Right forelimb (tissue), 1 donor: ENCODE measurements at places on chromosomes 4 and X.

DNA sequence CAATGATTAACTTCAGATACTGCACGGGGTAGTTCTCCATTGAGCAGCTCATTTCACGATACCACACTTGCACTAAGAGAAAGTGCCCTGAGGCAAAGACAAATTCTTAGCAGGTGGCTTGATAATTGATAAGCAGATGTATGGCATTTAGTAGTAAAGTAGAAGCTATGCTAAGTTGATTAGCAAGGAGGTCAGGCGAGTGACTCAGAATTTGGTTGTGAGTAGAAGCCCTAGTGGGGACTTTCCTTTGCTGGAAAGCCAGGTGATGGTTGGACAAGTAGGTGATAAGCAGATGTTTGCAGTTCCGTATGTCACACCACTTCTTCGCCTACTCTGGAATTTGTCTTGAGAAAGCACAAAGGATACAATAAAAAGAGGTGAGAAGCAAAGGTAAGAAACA, 58.7 kb downstream of the TLL1 start:
- DNase-seq, result no peak

- no peak for DNase-seq
Observed at GRCh38 chr4:150849016-150849415, 166.1 kb downstream of the LRBA start.

- no peak for DNase-seq
Observed at GRCh38 chr4:88910101-88910500, 146.9 kb downstream of the FAM13A start.

DNA sequence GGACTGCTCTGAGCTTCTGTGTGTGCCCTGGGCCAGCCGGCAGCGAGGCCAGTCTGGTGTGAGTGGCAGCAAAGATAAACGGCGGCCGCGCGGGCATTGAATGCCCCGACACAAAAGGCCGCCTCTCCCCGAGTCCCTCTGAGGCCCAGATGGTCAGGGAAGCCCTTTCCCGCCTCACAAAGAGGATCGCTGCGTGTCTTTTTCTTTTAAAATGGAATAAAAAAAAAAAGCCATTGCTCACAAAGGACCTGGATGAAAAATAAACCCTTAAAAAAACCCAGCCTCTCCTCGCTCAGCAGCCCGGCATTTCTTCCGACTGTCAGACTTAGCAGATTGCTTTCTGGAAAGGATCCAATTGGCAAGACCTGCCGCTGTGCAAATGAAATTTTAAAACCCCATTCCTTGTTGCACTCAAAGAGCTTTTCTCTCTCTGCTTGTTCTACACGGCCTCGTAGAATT, 578.7 kb downstream of the BCOR start:
- DNase-seq, result no peak

DNA sequence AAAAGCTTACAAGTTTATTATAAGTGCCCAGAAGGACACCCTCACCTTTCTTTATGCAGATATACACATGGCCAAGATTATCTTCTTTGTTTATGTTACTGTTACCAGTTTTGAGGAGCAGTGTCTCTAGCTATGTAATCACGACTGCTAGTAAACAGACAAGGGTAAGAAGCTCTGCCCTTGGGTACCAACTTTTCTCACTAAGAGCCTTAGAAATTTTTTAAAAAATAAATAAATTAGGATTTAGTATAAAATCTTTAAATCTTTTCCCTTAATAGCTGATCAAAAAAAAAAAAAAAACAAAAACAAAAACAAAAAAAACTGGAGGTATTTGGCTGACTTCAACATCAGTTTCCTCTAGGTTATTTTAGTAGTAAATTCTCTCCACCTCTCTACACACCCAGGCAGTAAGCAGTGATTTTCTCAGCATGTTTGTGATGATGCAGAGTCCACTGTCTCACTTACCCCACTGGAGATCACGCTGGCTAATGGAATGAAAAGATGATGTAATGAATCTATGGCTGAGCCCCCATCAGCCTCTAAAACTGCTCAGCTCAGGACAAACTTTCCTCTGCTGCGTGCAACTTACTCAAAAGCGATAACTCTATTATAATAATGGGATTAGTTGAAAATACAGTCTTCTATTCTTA, 125.9 kb downstream of the FRYL start:
- no peak for DNase-seq

DNA sequence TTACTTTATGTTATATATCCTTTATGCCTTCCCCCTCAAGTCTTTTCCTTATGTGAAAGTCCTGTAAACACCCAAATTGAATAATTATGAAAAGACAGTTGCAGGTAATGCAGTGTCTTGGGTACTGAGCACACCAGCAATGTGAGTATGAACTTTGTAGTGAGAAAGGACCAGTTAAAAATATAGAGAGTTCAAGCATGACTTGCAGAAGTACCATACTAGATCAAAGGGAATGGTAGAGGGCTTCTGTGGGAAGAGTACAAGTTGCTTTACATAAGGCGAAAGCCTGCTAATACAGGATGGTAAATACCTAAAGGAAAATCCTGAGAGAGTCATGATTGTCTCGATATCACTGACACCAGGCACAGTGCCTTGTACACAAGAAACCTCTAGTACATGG, 25.7 kb downstream of the KIAA0232 start:
- DNase-seq, result no peak

DNA sequence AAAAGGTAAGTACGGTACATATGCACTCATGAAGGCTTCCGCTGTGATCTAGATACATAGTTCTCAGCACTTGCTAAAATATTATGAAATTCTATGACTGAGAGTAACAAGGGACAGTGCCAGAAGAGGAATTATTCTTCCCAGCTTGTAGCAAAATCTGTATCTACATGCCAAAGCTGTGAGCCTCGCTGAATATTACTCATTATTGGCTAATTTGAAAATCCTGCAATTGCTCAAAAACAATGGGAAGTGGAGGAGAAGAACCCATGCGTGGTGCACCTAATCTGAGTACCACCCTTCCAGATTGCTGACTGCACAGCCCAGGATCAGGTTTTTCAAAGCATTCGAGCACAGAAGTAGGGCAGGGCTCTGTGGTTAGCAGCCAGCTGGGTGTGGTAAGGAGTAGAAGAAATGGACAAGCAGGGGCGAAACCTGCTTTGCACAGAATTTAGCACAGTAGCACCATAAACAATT, 17.4 kb upstream of the PDCL2 start:
- DNase-seq, result no peak

- no peak for DNase-seq
Observed at GRCh38 chr4:158621729-158622128, 50.0 kb downstream of the C4orf46 start.

- no peak for DNase-seq
Observed at GRCh38 chr4:158656439-158656838, 15.2 kb downstream of the C4orf46 start.

DNA sequence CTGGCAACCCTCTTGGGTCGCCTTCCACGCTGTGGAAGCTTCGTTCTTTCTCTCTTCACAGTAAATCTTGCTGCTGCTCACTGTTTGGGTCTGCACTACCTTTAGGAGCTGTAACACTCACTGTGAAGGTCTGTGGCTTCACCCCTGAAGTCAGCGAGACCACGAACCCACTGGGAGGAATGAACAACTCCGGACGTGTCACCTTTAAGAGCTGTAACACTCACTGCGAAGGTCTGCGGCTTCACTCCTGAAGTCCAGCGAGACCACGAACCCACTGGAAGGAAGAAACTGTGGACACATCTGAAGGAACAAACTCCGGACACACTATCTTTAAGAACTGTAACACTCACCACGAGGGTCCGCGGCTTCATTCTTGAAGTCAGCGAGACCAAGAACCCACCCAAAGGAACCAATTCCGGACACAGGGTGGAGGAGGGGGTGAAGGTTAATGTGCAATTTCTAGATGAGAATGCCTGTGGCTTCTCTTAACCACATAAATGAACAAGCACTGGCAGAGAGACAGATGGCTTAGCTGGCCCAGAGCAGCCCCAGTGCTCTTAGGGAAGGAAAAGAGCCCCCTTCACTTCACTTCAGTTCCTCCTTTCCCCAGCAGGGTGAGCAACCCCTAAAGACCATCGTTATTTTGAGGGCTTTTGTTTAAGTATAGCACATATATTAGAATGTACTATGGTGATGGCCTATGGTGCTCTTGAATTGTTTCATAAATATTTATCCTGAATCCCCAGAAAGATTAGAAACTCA, 73.0 kb downstream of the LUZP4 start:
- DNase-seq, result no peak

GRCh38 chrX:146956760-146957159, 142.2 kb upstream of the CXorf51A start:
- DNase-seq, result no peak

DNA sequence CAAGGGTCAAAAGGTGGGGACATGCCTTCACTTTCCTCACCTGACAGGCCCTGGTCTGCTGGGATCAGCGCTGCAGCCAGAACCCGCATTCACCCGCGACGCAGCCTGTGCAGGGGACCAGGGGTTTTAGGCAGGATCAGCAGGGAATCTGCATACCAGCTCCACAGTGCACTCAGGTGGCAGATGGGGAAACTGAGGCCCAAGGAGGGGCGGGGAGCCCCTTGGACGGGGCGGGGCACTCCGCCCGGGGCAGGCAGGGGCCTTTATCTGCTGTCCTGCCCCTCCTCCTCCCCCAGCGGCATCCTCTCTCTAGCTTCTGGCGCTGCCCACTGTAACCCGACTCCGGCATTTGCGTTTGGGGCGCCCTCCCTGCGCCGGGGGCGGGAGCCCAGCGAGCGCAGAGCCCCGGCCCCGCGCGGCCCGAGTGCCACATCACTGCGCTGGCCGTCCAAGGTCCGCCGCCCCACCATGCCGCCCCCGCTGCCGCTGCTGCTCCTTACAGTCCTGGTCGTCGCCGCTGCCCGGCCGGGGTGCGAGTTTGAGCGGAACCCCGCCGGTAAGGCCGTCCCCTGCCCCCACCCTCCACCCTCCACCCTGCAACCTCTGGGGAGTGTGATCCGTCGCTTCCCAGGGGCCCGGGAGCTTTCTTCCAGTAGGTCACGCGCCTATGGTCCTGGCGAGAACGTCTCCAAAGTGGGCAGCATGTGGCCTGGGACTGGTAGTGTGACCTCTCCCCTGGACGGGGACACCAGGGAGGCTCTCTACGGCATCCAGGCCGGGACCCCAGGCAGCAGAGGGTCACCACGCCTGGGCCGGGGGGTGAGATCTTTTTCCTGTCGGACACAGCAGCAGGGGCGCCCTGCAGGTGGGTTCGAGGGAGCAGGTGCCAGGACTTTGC, at the start of gene CPZ:
CPZ (plus strand) TSS at position 400 of the 898 bp plus-strand sequence; CDS start at position 469, 69 bp downstream.
- DNase-seq, result peak; percentile 71

GRCh38 chrX:153724252-153725038, at the start of the genes ABCD1 and BCAP31:
Gene ABCD1, plus strand, starts transcription at chrX:153724856. Its CDS starts 411 bp downstream, at chrX:153725267.
Gene BCAP31, minus strand, starts transcription at chrX:153724387. Its CDS starts 1,143 bp downstream, at chrX:153723244.
- peak; percentile 90 for DNase-seq

DNA sequence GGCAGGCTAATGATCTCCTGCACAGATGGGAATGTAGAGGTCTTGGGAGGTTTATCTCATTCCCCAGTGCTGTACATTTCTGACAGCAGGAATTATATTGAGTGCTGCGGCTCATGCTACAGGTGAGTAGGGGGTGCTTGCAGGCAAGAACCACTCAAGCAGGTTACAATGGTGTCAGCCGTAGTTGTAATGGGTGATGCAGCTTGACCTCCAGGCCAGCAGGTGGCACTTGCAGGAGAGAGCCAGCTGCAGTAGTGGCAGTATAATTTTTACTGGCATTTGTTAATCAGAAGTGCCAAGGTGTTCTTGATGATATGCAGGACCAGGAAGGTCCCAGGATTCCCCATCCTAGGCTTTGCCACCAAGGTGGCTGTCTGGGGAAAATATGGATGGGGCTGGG, 759.6 kb upstream of the NDST4 start:
- DNase-seq, result no peak

DNA sequence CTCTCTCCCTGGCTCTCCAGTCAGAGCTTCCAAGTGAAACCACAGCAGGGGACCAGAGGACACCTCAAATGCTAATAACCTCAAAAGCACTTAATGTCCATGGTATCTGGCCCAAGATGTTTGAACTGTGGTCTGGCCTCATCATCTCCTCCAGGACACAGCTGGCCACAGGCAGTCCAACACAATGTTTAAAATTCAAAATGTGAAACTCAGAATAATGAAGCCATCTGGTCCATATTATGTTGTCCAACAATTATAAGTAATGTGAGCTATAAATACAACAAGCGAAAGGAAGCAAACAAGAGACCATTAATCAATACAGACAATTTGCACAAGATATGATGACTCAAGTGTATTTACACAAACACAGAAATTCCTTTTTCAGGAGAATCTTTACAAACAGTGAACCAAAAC, 90.7 kb upstream of the S100G start:
- DNase-seq, result no peak

DNA sequence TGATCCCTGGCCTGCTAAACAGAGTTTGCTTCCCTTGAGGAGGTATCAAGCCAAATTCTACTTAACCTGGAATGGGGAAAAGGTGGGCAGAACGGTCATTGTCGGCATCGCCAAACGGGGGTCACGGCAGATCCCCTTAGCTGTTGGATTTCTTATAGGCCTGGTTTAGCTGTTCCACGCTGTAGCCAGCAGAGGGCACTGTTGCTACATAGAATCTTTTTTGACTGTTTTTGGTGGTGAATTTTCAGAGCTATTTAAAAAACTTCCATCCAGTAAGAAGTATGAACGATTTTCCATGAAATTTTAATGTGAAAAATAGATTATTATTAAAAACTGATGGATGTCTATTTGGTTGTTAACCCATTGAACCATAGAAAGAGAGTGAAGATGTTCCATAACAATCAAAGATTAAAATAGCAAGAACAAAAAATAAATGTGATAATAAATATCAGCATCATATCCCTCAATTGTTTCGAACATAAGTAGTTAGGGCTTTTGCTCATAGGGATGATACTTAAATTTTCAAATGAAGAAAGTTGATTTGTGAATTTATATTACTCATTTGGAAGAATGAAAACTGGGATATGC, 56.6 kb downstream of the LINC00632 start:
- DNase-seq, result peak; percentile 73

DNA sequence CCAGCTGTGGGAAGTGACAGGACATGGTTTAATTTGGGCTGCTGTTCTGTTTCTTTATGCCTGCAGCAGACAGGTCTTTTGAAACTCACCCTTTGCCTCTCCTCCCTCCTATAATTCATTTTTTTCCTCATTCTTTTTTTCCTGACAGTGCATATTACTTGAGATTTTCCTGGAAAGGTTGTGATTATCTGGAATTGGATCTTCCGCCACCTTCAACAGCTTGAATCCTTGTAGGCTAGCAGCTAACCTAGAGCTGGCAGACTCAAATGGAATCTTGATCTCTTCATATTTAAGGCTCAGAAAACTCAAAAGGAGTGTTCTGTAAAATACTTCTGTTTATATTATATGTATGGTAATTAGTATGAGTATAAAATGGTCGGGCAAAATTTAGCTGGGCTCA, 49.3 kb upstream of the CLCN4 start:
- DNase-seq, result no peak

DNA sequence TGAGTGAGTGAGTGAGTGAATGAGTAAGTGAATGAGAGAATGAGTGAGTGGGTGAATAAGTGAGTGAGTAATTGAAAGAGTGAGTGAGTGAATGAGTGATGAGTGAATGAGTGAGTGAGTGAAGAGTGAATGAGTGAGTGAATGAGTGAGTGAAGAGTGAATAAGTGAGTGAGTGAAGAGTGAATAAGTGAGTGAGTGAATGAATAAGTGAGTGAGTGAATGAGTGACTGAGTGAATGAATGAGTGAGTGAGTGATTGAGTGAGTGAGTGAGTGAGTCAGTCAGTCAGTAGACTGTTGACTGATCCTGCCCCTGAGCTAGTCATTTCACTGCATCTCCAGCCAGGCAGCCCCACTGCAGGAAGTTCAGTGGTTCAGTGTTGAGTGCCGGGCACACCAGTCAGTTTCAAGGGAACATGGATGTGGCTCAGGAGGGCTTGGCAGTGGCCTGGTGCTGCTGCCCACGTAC, 228.4 kb upstream of the PSAPL1 start:
- no peak for DNase-seq

GRCh38 chr4:106864231-106864630, 171.9 kb downstream of the DKK2 start:
- no peak for DNase-seq
